ENCODE measurements at places on chromosomes 6 and 20.

DNA sequence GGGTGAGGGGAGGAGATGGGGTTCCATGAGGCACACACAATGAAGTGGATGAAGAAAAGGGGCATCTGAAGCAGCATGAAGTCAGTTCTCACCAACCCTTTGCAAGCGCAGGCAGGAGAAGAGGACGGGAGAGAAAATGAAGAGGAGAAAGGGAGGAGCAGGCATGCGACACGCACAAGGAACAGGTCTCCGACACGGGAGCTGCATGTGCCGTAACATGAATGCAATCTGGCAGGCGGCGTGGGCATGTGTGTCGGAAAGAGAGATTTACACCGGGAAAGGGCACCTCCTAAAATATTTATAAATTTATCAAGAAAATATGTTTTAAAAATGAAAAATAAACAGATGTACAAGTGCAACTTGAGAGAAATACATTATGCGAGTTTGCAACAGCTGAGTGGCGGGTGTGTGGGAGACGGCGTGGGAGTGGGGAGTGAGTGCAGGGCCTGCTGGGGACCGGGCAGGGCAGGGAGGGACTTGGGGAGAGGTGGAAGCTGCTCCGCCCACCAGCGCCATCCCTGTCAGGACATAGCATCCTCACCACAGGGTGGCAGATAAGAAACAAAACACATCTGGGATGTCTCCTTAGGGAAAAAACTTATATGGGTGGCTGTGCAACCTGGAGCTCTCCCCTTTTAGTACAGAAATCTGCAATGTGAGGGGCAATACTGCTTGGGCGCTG is 40.6 kb downstream of the GJA10 start:
- no peak for DNase-seq

DNA sequence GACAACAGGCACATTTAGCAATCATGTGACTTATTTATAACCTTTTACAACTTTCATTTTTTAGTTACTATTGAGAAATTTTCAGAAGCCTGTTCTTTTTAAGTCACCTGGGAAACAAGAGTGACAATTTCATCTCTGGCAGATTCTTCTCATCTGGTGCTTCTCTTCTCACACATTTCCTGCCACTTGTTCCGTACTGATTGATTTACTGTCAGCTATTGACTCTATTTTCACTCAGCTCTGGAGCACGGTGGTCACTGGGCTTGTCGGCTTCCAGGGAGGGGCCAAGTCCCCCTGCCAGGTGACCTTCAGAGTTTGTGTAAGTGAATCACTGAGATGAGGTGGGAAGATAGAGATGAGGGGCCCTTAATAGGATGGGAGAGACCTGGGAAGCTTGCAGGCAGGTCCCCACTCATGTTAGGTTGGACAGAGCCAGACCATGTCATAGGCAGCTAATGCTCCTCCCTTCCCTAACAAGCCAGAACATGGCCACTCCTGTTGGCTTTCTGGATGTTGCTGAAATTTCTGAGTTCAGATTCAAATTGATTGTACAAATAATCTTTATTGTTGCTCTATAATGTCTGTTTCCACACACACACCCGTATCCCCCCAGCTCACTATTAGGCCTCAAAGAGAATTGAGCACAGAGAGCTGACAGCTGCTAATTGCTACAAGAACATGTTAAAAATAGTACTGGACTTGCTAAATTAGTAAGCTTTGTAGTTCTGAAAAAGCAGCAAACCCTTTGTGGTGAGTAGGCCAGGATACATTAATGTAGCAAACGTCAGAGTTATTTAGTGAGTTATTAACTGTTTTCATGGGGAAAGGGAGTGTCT is 13.3 kb downstream of the DUSP22 start:
- no peak for DNase-seq

DNA sequence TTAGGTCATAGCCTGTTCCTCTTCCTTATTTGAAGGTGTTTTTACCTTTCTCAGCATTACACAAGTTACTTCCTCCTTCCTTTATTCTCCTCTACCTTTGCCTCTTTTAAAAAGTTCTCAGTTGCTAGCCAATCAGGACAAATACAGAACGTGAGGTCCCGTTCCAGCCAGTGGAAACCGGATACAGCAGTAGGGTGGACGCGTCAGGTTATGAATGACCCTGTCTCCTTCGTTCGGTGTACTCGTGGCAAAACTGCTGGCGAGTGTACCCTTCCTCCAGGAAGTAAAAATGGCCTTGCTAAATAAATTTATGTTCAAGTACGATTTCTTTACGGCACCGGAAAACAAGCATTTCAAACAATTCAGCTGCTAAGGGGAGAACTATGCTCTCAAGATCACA is 77.0 kb upstream of the MLN start:
- no peak for DNase-seq

GRCh38 chr20:22352019-22352418 is 232.4 kb downstream of the FOXA2 start:
- no peak for DNase-seq

DNA sequence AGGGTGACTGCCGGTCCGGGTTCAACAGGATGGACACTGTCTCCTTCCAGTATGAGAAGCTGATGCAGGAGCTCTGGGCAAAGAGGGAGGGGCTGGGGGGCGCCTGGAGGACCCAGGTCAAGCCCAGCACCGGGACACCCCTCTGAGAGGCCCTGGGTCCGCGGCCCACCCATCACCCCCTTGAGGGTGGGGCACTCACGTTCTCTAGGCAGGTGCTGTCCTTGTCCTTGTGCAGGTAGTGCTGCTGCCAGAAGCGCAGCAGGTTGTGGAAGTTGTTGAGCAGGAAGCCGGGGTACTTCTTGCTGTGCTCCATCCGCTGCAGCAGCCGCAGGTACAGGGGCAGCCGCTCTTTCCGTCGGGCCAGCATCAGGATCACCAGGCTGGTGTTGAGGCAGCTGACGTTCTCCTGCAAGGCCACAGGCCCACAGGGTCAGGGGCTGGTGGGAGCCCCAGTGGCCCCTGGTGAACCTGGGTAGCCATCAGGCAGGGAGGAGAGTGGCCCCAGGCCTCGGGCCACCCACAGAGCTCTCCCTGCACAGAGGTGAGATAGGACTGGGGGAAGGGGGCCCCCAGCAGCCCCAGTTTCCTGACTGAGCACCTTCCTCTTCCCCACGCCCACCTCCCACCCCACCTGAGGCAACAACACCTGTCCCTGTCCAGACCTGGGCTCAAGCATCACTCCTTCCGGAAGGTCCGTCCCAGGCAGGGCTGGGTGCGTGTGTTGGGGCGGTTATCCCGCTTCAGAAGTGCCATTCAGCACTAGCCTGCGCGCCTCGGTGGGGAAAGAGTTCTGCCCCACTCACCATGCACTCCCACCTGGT is 47.8 kb downstream of the MYH7B start:
- no peak for DNase-seq

DNA sequence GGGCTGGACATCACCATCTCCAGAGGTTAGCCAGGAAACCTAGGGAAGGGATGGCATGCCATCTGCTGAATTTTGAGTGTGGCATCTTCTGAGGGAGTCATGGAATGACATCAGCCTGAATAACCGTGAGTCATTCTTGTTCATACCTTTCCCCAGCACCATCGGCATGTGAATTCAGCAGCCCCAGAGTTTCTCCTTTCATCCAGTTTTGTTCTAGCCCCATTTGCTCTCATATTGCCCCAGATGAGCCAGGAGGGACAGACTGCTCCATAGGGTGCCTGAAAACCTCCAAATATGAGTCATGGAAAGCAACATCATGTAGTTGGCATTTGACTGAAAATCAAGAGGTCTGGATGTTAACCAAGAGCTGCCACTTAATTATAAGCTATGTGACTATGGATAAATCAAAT is 219.2 kb upstream of the SGK1 start:
- DNase-seq = peak; percentile 97

GRCh38 chr6:163248051-163248450 is 166.5 kb upstream of the QKI start:
- no peak for DNase-seq

GRCh38 chr6:150018846-150019580 is 6.3 kb downstream of the RAET1L start:
- no peak for DNase-seq

- no peak for DNase-seq
Observed at GRCh38 chr20:21936720-21937380, 231.4 kb downstream of the PAX1 start.

Measured in HFFc6 (cell line).